ENCODE measurements at places on chromosomes 4 and X. TPM values are rescaled to one million over a fixed set of nuclear protein-coding genes. Genes with fewer than 3 reads are reported as not detected.

Gene PAGE1
- not detected for total RNA-seq

DNA sequence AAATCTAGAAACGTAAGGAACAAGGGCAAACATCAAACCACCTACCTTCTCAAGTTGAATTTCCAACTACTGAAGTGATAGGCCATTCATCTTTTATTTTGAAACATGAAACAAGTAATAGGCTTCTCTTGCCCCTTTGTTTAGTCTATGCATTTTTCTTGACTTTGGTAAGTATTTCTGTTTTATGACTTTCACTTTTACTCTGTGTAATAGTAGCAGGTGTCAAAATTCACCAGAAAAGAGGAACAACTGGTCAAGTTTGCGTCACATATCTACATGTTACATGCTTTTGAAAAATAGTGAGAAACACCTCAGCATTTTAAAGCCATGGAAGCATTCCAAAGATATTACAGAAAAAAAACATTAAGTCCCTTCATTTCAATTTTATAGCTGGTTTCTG, 157.1 kb upstream of the FTHL17 start:
- DNase-seq: no peak

DNA sequence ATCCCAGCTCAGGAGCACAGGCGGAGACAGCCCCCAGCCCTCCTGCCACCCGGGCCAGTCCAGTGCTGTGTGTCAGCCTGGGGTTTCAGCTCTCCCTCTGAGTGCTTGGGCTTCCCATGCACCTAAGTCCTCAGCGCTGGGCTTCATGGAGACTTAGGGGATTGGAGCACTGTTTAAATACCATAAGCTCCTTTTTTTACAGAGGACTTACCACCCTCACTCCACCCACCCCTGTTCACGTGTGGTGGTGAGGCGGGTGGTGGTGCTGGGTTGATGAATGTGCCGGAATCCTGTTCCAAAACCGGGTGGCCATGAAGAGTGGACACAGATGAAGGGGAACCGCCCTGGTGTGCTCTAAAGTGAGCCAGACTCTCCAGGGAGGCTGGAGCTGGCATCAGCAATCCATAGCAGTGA, 66.9 kb downstream of the PSAPL1 start:
- no peak for DNase-seq

DNA sequence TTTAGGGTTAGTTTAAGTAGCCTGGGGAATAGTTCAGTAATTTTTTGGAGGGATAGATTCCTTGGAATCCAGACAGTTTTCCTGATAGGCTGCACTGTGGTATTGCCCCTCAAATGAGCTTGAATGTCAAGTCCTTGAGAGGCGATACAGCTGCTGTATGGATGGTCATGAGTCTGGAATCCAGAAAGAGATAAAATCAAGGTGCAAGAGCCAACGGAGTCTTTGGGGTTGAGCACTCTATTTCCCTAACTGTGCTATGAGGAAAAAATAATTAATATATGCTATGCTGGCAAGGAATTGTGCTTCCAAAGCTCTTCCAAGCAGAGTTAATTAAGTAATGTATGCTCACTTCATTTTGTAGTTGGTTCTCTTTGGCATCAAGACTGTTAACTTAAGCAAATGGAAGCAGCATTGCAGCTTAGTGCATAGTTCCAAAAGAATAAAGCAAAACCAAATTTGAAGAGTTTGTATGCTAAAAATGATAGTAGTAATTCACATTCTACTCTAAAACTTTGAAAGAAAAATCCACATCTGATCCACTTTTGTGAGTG, 48.8 kb downstream of the LIMCH1 start:
- peak; percentile 31 for DNase-seq

GRCh38 chr4:57077550-57078343, 32.4 kb downstream of the IGFBP7 start:
- peak; percentile 93 for DNase-seq

Gene ANXA10
- total RNA-seq: not detected

DNA sequence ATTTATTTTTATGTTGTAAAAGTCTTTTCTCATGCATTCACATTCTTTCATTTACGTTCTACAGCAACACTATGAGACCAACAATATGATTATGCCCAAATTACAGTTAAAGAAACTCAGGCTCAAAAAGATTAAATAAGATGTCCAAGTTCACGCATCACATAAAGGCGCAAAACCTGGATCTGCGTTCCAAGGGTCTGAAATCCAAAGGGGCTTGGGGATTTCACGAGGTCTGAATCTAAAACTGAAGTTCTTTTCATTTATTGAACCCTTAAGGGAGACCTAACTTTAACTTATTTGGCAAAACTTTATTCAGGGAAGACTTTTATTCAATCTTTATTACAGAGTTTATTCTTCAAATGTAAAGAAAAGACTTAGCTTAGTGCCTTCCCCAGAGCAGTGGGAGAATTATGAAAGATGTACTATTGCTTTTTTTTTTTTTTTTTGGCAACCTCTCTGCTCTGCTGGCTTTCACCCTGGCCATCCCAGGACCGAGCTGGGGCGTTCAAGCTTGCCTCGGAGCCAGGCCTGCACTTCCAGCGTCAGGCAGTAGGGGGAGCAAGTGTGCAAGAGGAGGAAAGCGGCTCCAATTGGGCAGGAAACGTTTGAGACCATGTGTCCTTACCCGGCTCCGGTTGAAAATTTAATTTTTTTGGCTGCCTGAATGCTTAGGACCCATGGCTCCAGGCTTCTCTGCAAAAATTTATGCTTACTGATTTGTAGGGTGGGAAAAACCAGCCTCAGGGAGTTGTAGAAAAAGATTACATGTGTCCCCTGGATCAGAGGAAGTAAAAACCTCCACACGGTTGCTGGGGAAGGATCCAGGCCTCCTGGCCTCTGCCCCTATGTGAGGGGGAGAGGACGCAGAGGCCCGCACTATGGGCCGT, 344.3 kb upstream of the KLF3 start:
- DNase-seq: peak; percentile 65

DNA sequence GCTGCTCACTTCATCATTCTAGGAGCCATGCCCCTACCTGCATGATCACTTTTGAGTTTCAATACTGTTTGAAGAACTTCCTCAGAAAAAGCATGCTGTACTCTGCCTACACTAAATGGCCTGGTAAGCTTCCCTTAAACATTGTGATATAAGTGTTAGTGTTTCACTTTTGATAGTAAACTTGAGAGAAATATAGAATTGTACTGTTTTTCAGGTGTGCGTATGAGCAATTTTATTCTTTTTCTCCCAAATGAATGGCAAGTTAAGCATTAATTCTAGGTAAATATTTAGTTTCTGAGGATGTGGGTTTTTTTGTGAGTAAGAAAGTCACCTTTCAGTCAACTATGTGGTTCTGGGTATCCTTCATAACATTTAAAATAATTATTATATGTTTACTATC, 484.5 kb downstream of the IL15 start:
- no peak for DNase-seq

GRCh38 chr4:22456291-22456690, 59.6 kb downstream of the ADGRA3 start:
- no peak for DNase-seq

- DNase-seq: peak; percentile 68
Measured at GRCh38 chr4:181971411-181971810, 271.8 kb upstream of the TENM3 start.

Gene JCHAIN
- not detected for total RNA-seq

- no peak for DNase-seq
Measured at GRCh38 chr4:139175646-139176301, 1.2 kb downstream of the ELF2 start.

Gene LRIT3
- total RNA-seq: 0.11 TPM

GRCh38 chr4:185247151-185247550, 37.8 kb downstream of the SNX25 start:
- peak; percentile 29 for DNase-seq

DNA sequence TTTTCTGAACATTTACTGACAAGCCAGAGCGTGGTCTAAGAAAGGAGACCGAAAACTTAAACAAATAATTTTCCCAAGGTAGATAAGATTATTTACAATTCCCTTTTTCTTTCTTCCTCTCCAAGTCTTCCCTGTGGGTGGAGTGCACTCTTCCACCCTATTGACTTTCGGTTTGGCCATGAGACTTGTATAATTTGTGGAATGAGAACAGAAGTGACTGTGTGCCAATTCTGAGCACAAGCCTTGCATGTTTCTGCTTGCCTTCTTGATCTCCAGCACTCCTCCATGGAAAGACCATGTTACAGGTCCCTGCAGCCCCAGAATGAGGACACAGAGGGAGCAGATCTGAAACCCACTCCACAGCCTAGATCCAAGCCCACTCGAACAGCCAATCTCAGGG, 150.0 kb upstream of the HPGD start:
- no peak for DNase-seq

Gene SPON2
- 47.8 TPM for total RNA-seq

- DNase-seq: no peak
Measured at GRCh38 chr4:68390205-68390935, 40.5 kb upstream of the YTHDC1 start.

- DNase-seq: peak; percentile 18
Measured at GRCh38 chrX:119516157-119516702, 48.0 kb downstream of the SLC25A5 start.

DNA sequence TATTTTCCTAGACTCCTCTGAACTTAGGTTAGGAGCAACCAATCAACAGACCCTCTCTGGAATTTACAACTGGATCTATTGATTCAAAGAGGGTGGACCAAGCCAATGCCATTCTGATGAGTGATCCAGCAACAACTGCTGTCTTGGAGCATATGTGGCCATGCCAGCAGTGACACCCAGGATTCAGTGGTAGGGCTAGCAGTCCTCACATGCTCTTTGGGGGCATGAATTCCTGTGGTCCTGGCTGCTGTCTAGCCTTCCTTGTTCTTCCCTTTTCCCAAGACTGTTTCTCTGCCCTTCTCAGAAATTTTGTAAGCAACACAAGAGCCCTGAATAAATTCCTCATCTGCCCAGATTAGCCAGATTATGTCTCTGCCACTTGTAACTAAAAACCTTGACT, 61.5 kb upstream of the GATB start:
- DNase-seq: no peak

GRCh38 chr4:105113800-105114199, 32.9 kb upstream of the TET2 start:
- DNase-seq: peak; percentile 55

Gene SLIT2
- 11.2 TPM for total RNA-seq

Gene ZIC3
- total RNA-seq: 0.31 TPM

GRCh38 chr4:2671267-2671895, 84.8 kb downstream of the TNIP2 start:
- DNase-seq: no peak

- no peak for DNase-seq
Measured at GRCh38 chr4:167265231-167265630, 30.9 kb upstream of the SPOCK3 start.

Gene ADGRG2
- total RNA-seq: not detected

DNA sequence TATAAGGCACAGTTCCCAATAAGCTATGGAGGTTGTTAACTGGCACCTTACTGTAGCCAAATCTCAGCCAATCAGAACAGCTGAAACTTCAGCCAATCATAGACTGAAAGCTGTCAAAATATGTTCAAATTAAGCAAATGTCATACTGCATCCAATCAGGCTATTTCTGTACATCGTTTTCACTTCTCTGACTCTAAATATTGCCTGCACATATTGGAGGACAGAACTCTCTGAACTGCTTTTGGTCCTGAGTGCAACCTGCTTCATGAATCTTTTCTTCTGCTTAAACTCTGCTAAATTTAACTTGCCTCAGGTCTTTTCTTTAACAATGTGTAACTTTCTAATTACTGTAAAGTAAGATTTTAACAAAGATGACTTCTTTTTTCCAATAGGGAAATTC, 1198.9 kb upstream of the PCDH7 start:
- no peak for DNase-seq

- DNase-seq: no peak
Measured at GRCh38 chrX:134371133-134371532, 88.8 kb upstream of the HPRT1 start.

Gene HS6ST2
- 12.9 TPM for total RNA-seq

- DNase-seq: no peak
Measured at GRCh38 chr4:161442921-161443320, 720.9 kb downstream of the FSTL5 start.

DNA sequence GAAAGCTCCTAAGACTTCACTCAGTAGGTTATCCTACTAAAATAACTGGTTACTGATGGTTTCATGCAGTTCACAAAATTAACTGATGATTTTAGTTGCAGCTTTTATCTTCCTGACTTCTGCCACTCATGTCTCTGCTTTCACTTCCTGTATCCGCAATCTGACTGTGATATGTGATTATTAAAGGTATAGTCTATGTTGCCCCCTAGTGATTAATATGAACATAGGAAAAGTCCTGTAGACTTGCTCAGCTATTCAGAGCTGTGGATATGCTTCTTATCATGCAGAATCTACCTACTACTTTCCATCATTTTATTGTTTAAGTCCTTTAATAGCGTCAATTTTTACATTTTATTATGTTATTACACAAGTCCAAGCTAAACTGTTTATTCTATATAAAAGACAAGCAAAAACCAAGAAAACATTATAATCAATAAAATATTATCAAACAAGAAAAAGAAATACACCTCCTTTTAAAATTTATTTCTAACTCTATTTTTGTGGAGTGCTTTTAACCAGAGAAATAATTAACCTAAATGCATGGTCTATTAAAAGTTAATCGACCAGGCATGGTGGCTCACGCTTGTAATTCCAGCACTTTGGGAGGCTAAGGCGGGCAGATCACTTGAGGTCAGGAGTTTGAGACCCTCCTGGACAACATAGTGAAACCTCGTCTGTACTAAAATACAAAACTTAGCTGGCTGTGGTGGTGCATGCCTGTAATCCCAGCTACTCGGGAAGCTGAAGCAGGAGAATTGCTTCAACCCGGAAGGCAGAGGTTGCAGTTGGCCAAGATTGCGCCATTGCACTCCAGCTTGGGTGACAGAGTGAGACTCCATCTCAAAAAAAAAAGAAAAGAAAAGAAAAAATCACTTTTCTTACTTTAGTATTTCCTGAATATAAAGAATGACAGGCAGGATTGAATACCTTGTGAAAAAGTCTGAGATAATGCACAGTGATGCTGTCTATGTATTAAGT, 40.4 kb upstream of the TLR2 start:
- DNase-seq: peak; percentile 30

Gene SEC24D
- total RNA-seq: 187 TPM

DNA sequence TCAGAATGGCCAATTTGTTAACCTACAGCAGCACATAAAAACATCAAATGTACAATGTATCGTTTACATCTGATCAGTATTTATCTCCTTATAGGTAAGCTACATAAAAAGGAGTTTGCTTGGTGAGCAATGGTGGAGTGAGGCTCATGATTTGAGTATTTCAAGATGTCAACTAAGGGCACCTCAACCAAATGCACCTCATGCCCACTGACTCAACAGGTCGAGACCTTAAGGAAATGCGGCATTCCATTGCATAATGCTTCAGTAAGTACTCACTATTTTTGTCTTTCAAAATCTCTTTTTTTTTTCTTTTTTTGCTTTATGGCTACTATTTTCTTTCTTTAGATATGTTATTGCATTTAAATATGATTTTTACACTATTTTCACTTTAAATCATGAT, 181.0 kb upstream of the TLL1 start:
- no peak for DNase-seq

- peak; percentile 27 for DNase-seq
Measured at GRCh38 chrX:47030339-47030738, 47.9 kb upstream of the RGN start.

GRCh38 chrX:40106676-40107290, 9.0 kb upstream of the BCOR start:
- DNase-seq: no peak

Measured in astrocyte (in vitro differentiated cells and primary cell).